CD4-positive, alpha-beta T cell treated with Interleukin-4 for 1 hour (primary cell): ENCODE measurements at places on chromosomes 4 and X.

- DNase-seq = no peak
Measured at GRCh38 chrX:119134466-119134865, 6.9 kb upstream of the KIAA1210 start.

DNA sequence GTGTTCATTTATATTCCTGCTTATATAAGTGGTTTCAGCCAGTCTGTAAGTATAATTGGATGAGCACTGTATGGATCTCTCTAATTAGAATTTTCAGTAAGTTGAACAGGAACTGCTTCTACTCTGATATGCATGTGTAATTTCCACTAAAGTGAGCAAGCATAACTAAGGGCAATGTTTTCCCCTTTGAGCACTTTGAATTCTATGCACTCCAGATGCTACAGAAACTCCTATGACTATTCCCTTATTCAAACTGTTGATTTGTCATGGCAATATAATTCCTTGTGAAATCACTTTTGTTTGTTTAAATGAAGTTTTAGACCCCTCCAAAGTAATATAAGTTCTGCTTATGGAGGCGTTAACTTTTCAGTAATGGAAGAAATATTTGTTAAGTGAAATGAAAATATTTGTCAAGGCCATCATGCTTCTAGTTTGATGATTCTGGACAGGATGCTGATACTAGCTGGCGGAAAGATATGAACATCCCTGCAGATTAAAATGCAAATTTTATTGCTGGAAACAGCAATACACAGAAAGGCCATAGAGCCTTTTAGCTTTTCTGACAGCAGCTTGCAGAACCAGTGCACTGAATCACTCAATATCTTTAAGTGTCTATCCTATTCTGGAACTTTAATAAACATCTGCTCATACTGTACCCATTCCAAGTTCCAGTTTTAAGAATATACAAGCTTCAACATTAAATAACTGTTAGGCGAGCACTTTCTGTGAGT, 1460.8 kb downstream of the RAPGEF2 start:
- no peak for DNase-seq

DNA sequence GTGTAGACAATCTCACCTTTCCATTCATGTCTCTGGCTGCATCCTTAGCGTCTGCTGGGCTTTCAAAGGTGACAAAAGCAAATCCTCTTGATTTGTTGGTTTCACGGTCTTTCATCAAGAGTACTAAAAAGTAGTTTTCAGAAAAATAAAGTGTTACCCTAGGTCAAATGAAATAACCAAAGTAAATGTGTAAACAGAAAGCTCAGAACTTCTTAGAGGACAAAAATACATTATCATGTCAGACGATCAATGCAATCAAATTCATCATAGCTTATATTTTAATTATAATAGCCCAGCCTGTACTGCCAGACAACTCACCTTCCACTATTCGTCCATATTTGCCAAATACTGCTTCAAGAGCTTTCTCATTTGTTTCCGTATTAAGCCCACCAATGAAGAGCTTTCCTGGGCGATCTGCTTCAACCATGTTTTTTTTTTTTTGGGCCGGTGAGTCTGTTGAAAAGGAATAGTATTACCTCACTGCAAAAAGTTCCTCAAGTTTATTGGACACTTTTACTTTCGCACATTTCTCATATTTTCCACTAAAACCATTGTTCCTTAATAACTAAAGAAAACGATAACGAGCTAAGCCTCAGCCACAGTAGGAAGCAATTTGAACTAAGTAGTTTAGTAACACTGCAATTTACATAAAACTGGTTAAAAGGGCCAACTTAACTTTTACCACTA, 1.4 kb downstream of the RBMX start:
- no peak for DNase-seq

DNA sequence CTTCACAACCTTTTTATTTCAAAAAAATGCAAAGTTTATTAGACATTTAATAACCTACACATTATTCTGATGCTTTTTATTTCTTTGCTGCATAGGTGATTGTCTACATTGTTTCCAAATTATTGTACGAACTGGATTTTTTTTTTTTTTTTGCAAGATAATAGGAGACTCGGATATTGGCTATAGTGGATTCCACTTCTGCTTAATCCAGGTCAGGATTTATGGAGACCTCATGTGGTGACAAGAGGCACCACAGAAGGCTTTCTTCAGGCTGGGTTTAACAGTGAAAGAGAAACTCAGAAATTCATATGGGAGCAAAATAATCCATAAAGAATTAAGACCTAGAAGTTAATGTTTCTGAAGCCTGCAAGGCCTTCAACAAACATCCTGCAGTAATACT, 2.4 kb upstream of the SLIT2 start:
- no peak for DNase-seq

GRCh38 chrX:111515298-111515697, 3.9 kb downstream of the SERTM2 start:
- DNase-seq = no peak

DNA sequence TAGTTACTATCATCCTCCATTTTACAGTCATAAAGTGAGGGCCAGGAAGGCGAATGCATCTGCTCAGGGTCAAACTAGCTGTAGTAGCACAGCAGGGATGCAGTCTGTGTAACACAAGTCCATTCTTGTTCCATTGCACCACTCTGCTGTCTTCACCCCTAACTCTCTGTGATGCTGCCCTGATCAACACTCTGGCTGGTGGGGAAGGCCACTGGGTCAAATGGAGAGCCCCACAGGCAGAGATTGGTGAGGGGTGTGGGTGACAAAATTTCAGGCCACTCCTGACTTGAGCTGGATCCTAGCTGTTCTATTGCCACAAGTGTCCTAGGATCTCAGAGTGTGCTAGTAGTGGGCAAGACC, 136.5 kb downstream of the PJA1 start:
- DNase-seq = no peak
